Fibroblast of gingiva (primary cell): ENCODE measurements at places on chromosomes 2 and 18.

DNA sequence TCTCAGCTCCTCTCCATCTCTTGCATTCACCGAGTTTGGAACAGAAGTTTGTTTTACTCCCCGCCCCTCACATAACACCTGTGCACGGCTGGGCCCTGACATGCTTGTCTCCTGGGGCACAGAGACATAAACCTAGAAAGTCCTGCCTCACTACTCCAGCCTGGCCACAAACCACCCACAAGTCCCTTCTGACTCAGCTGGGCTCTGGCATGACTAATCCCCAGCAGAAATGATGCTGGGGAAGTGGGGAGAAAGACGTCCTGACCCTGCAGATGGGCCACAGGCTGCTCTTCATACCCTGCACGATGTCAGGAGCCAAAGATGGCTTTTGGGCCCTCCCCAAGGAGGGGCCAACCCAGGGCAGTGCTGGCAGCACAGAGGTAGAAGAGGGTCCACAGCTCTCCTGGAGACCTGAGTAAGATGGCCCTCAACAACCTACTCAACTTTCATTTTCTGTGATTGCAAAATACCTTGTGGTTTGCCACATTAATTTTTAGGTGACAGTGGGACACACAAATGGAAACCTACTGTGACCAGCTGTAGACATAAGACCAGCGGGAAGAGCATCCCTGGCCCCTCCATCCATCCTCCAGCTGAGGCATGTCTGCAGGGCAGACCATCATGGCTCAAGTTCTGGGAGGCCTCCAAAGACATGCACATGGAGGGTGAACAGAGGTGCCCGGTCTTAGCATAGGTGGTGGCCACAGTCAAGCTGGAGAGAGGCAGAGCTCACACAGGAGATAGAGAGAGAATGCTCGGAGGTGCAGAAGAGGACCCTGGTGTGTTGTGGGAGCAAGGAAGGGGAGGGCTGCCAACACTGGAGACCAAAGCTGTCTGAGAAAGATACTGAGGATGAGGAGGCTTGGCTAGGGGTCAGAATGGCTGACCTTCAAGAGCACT, 40.0 kb downstream of the DNMT3A start:
- DNase-seq = peak; percentile 29

DNA sequence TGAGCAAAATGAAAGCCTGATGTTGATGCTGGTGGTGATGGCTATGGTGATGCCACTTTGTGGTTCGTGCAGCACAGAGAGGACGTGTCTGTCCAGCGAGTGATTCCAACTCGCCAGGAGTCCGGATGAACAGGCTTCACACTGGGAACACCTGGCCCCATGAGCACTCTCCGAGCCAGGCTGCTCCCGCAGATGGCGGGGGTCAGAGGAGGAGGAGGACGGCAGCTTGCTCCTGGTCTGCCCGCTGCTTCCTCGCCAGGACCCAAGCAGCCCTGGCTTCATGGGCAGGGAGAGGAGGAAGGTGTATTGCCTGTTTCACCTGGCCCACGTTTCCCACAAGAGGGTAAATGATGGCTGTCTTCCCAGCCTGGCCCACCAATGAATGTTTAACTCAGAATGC, 121.6 kb downstream of the MTCL1 start:
- no peak for DNase-seq

GRCh38 chr2:15383695-15384350, 177.3 kb downstream of the NBAS start:
- DNase-seq = no peak

GRCh38 chr2:130355172-130355577, 681 bp upstream of the PTPN18 start:
- no peak for DNase-seq

- no peak for DNase-seq
Observed at GRCh38 chr2:105278654-105279053, 37.1 kb downstream of the GPR45 start.
